ENCODE measurements at places on chromosomes 11 and 22.

GRCh38 chr22:39173050-39173706, 20.7 kb upstream of the CBX7 start:
- DNase-seq: no peak

- no peak for DNase-seq
Observed at GRCh38 chr22:36965696-36966095, 52.3 kb downstream of the CSF2RB start.

- peak; percentile 38 for DNase-seq
Observed at GRCh38 chr11:119518746-119519730, 96.1 kb upstream of the THY1 start.

DNA sequence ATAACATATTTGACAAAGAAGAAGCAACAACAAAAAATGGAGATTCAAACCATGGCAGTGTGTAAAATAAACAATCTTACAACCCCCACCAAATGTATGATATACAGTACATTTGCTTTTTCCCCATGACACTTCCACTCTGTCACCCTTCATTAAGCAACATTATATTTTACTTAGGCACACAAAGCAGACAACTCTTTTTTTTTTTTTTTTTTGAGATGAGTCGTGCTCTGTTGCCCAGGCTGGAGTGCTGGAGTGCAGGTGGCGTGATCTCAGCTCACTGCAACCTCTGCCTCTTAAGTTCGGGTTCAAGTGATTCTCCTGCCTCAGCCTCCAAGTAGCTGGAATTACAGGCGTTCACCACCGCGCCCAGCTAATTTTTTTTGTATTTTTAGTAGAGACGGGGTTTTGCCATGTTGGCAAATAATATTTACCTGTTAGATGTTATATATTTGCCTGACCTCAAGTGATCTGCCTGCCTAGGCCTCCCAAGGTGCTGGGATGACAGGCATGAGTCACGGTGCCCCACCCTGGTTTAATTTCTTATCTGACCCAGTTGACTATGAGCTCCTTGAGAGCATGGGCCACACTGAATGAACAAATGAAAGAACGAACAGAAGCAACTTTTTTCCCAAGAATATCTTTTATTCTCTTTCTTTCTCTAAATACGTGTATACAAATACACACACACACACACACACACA, 5.5 kb upstream of the PCF11 start:
- DNase-seq: peak; percentile 53

- DNase-seq: no peak
Observed at GRCh38 chr22:46054091-46055073, 77.4 kb upstream of the WNT7B start.

DNA sequence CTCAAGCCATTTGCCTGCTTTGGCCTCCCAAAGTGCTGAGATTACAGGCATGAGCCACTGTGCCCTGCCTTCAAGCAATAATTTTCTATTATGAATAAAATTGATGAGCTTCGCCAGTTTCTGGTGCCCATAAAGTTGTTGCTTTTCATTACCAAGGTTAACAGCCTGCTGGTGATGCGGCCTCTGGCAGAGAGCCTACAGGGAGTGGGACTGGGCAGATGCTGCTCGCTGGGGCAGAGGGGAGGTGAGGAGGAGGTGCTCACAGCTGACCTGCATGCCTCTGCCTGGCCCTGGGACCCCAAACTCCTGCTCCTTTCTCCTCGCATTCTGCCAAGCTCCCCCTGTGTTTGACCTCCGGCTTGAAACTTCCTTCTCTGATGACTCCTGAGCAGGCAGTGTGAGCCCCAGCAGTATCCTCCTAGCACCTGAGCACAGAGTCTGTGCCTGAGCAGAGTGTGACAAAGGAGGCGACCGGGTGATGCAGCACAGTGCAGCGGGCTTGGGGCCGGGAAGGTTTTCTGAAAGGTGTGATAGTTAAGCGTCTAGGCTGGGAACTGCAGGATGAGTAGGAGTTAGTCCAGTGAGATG, 56.1 kb upstream of the B3GAT1 start:
- no peak for DNase-seq

DNA sequence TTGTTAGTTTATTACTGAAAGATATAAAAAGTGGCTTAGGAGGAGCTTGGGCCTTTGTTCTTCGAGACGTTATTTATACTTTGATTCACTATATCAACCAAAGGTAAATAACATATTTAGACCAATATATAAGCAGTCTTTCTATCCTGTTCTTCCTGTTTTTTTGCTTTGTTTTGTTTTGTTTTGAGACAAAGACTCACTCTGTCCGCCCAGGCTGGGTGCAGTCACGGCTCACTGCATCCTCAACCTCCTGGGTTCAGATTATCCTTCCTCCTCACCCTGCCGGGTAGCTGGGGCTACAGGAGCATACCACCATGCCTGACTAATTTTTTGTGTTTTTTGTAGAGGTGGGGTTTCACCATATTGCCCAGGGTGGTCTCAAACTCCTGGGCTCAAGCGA, 66.8 kb downstream of the ATM start:
- no peak for DNase-seq

DNA sequence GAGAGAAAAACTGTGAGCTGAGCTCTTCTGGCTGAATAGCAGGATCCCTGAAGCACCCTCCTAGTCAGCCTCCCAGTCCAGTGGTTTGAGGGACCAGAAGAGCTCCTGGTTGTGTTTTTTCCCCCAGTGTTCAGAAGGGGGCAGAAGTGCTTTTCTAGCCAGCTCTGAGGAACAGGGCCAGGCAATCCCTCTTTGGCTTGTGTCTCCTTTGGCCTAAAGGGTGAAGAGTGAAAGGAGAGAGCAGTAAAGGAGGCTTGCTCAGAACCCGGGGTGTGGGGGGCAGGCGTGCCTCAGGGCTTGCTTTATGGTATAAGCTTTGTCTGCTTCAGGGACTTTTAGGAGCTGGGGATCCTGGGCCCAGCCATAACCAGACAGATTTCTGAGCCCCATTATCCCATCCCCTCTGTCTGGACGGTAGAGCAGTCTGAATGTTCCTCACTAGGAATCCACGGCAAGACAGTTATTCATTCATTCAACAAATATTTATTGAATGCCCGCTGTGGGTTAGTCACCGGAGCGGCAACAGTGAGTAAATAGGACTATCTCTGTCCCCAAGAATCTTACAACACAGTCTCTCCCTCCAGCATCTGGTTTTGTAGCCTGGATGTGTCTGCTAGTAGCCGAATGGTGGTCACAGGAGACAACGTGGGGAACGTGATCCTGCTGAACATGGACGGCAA, 14.5 kb downstream of the ACP2 start:
- no peak for DNase-seq

- no peak for DNase-seq
Observed at GRCh38 chr11:45344028-45344427, 57.9 kb upstream of the SYT13 start.

DNA sequence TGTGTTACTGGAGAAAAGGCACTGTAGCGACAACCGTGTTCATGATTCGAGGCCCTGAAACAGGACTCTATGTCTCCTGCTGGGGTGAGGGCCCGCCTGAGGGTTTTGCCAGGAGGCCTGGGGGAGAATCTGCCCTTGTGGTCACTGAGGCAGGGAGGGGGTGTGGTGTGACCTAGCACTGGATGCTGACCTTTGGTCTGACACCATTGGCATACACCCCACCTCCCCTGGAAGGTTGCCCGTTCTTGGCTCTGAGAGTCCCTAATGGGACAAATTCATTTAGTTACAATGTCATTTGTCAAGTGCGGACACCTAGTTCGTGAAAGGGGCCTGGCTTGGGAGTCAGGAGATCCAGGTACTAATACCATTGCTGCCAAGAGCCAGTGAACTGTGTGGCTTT, 29.0 kb downstream of the NECTIN1 start:
- peak; percentile 53 for DNase-seq

- no peak for DNase-seq
Observed at GRCh38 chr11:21398195-21398594, 728.8 kb downstream of the NELL1 start.

DNA sequence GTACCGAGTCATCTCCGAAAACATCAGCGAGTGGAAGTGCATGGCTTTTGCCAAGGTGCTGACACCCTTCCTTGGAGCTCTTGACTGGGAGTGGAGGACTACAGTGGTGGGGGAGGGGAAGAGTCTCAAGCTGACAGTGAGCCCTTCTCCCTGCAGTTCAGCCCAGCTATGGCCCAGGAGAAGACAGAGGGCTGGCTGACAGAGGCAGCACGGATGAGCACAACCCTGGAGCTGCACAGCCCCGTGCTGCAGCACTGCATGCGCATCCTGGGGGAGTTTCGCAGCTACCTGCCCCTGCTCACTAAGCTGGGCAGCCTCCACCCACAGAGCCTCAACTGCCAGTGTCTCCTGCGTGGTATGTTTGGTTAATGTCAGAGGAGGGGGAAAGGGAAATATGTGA, 41.4 kb downstream of the DNHD1 start:
- no peak for DNase-seq

GRCh38 chr11:34318111-34319037, 39.4 kb downstream of the ABTB2 start:
- no peak for DNase-seq

DNA sequence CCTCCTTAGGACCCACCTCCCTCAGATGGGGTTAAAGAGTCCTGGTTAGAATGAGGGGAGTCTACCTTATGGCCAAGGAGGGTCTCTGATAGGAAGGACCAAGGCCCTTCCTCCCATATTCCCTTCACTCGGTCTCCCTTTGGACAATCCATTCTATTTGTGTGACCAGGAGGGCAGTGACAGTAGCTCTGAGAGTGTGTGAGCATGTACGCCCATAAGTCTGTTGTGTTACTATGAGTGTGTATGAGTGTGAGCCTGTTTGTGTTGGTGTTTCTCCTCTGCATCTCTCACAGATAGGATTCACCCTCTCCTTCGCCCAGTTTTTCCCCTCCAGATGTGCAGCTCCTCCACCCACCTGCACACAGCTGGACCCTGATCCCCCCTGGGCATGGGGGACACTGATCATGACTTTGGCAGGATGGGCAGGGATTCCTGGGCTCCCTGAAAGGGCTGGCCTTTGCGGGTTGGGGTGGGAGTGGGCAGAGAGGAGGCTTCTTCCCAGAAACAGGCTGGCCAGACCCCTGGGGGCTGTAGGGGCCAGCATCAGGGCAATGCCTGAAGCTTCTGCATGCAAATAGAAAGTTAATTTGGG, 14.5 kb downstream of the PHLDB1 start:
- no peak for DNase-seq

- no peak for DNase-seq
Observed at GRCh38 chr22:37893583-37893983, 12.5 kb upstream of the MICALL1 start.

DNA sequence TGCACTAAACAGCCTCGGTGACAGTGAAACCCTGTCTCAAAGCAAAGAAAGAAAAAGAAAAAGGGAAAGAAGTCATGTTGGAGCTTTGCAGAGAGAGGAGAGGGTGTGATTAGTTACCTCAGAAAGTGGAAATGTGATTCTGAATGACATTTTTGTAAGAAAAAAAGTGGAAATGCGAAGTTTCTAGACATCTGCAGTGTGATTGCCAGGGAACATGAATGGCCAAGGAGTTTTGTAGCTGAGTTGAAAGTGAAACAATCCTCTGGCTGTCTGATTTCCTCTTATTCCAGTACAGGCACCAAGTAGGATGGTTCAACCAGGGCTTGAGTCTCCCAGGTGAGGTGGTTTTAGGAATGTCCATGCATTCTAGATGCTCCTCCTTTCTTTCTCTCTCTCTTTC, 17.8 kb upstream of the SYVN1 start:
- no peak for DNase-seq

DNA sequence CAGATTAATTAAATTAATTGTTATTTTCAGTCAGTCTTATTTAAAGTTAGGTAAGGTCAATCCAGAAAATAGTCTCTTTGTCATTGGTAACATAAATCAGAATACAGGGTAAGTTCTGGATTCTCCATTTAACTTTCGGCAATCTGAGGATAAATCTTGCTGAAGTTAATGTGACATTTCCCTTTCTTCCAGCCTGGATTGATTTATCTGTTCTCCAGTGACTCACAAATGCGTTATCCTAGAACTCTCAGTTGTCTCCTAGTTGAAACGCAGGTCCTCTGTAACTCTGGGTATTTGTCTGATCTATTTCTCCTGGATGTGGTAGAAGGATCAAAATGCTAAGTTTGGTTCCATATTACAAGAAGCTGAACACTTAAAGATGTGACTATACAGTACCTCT, 21.0 kb downstream of the OR51E1 start:
- DNase-seq: no peak

- DNase-seq: no peak
Observed at GRCh38 chr11:99630629-99631028, 609.9 kb downstream of the CNTN5 start.

DNA sequence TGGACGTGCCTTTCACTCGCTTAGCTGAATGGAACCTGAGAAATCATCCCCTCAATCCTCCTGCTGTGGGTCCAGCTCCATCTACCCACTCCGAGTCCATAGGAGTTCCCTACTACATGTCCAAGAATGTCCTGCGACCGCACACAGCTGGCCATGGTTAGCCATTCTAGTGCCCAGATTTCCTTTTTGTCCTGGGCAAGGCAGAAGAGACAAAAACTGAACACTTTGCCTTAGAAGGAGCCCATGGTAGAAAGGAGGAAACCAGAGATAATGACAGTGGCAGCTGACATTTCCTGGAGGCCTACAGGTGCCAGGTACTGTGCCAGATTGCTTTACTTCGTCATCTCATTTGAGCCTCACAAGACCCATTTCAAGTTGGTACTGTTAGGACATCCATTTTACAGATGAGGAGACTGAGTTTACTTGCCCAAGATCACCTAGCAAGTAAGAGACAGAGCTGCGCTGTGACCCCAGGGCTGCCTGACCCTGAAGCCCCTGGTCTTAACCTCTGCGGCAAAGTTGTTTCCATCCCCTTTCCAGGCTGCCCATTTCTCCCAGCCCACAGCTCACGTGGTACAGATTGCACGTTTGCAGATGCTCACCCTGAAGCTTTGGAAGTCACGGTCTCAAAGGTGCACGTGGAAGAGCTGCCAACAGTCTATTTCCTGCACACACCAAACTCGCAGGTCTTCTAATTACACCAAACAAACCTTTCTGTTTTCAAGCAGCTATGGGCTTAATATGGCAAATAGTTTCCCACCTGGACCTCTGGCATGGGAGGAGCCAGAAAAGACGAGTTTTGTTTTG, 112.7 kb downstream of the ZBTB16 start:
- DNase-seq: no peak

DNA sequence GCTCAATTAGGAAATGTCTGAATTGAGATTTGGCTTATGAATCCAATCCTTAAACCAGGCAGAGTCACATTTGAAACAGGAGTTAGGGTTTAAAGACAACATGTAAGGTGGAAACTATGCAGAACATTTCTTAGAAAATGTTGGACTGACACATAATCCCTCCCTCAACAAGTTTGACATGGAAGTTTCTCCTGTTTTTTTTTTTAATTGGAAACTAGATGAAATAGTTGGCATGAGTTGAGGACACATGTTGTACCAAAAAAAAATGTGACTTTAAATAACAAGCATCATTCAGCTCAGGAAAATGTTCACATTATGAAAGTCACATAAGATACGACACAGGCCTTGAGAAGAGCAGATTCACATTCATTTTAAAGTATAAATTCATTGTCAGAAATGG, 154.9 kb upstream of the DDI1 start:
- no peak for DNase-seq

DNA sequence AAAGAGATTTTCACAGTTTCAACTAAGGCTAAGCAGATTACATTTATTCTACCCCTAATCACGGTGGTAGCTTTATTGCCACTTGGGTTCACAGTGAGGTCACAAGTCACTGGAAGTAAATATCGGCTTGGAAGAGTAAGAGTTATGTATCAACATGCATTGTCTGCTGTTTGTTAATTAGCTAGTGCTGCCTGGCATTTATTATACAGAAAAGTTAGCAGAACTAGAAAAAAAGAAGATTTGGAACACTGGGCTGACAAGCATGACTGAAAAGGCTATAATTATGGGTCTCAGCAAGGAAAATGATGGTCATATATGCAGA, 13.7 kb upstream of the RAB38 start:
- no peak for DNase-seq

Data from liver (tissue), 10 donors.